Fibroblast of upper back skin (primary cell): ENCODE measurements at places on chromosomes 12 and 14.

GRCh38 chr14:35558680-35559079 lies 24.7 kb downstream of the INSM2 start:
- DNase-seq, result no peak

GRCh38 chr14:50156111-50156510 lies 39.7 kb upstream of the VCPKMT start:
- no peak for DNase-seq

- DNase-seq, result no peak
Observed at GRCh38 chr12:54206791-54207190, 18.0 kb upstream of the SMUG1 start.

- DNase-seq, result no peak
Observed at GRCh38 chr12:80165746-80166145, 66.4 kb downstream of the OTOGL start.

DNA sequence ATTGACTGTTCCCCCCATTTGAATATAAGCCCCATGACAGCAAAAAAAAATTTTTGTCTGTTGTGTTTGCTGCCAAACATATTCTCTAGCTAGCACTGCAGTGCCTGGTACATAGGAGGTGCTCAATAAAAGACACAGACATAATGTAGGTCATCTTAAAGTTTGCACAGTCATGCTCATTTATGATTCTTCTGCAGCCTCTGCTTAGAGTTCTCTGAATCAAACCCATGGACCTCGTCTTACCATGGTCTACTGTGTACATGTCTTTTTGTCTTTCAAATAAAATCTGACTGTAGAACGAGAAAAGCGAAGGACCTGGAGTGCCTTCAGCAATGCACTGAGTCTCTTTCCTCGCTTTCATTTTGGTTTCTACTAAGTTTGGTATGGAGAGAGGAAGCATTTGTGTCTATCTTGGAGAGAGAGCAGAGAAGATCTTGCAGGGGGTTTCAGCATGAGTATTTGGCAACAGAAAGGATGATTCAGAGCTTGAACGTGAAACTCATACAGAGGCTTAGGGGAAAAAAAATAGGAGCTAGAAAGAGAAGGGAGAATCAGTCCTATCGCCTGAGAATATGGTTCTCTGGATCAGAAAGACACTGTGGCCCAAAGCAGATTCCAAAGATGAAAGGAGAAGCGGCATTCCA lies 38.8 kb upstream of the TMCC3 start:
- peak; percentile 79 for DNase-seq

GRCh38 chr14:75547552-75548250 lies 25.4 kb downstream of the BATF start:
- no peak for DNase-seq

GRCh38 chr14:95885278-95885677 lies 8.6 kb downstream of the TUNAR start:
- no peak for DNase-seq

DNA sequence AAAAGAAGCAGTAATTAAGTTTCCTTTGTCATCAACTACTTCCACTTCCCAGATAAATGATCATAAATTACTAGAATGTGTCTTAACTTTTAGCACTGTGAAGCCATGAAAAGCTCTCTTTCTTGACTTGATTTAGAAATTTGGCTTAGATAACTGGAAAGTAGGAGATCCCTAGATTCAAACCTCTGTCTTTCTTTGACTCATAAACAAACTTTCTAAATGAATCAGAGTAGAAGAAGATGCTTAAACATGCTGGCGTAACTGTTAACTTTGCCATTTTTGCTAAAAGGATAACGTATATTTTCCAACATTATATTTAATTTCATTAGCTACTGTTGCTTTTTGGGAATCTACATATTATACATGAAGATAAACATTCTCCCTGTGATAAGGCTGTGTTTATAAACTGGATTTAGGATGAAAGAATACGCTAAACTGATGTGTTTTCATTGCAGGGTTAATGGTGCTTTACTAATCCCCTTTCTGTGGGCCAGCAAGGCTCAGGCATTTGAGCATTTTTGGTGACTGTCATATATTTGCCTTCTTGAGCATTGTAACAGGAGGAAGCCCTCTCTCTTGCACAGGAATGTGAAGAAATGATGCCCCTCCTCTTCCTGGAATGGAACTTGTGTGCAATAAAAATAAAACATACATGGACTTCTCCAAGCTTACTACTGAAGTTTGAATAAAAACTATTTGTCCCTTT lies 301.4 kb downstream of the BMP4 start:
- no peak for DNase-seq

GRCh38 chr14:40133463-40133862 lies 701.2 kb upstream of the FBXO33 start:
- no peak for DNase-seq
